Umbilical cord (tissue), 2 donors: ENCODE measurements at places on chromosomes 13 and 19.

DNA sequence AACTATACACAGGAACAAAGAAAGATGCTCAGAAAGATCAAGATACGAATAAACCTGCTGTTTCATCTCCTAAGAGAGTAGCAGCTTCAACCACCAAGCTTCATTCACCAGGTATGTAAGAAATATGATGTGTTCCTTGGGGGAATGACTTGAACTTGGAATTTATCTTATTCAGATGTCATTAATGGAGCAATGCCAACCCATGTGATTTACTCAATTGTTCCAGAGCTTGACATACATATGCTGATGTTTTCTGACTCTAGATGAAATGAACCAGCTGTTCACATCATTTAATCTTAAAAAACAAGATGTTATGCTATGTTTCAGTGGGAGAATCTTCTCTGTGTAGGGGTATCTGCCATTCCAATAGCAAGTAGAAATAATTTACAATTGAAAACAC, 270.9 kb downstream of the SLC7A1 start:
- peak; percentile 47 for DNase-seq

- DNase-seq, result peak; percentile 81
Observed at GRCh38 chr13:63044589-63045313, 1629.1 kb upstream of the PCDH20 start.

- no peak for DNase-seq
Observed at GRCh38 chr13:33183431-33184111, 102.0 kb downstream of the STARD13 start.

DNA sequence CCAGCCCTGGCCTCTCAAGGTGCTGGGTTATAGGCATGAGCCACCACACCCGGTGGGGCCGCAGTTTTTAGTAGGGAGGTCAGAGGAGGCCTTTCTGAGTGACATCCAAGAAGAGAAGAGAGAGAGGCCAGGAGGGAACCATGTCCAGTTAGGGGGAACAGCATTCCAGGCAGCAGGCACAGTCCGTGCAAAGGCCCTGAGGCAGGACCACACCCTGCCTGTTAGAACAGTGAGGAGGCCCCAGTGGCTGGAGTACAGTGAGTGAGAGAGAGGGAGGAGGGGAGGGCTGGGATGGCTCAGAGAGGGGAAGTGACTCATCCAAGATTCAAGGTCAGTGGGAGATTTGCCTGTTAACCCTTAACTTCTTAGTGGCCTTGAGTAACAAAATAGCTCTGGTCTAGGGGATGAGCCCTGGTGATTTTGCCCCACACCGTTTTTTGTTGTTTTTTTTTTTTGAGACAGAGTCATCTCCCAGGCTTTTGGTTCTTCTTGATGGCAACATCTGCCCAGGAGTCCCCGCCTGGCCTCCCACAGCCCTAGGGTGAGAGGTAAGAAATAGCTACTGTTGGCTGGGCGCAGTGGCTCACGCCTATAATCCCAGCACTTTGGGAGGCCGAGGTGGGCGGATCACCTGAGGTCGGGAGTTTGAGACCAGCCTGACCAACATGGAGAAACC, 2.7 kb upstream of the PLIN3 start:
- DNase-seq, result peak; percentile 66

GRCh38 chr19:53102756-53103233, 427 bp downstream of the ZNF160 start:
- DNase-seq, result peak; percentile 57

- DNase-seq, result no peak
Observed at GRCh38 chr13:51057906-51058305, 53.2 kb downstream of the C13orf42 start.

GRCh38 chr13:33682020-33682564, 135.9 kb upstream of the RFC3 start:
- DNase-seq, result no peak

GRCh38 chr19:45677351-45678230, 9.6 kb downstream of the GIPR start:
- peak; percentile 66 for DNase-seq

DNA sequence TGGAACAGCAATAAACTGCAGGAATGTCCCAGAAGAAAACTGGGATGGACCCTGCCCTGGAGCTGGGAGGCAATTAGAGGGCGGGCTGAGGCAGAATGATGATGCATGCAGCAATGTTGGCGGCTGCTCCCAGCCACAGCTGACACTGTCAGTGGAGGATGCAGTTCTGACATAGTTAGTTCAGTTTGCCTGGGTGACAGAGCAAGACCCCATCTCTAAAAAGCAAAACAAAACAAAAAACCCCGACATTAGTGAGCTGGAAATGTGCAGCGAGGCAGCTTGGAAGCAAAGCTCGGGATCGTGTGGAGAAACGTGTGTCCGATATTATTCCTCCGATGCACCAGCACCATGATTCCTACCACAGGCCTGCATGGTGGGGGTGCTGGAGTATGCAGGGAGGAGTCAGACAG, 110.1 kb upstream of the UQCRFS1 start:
- no peak for DNase-seq

DNA sequence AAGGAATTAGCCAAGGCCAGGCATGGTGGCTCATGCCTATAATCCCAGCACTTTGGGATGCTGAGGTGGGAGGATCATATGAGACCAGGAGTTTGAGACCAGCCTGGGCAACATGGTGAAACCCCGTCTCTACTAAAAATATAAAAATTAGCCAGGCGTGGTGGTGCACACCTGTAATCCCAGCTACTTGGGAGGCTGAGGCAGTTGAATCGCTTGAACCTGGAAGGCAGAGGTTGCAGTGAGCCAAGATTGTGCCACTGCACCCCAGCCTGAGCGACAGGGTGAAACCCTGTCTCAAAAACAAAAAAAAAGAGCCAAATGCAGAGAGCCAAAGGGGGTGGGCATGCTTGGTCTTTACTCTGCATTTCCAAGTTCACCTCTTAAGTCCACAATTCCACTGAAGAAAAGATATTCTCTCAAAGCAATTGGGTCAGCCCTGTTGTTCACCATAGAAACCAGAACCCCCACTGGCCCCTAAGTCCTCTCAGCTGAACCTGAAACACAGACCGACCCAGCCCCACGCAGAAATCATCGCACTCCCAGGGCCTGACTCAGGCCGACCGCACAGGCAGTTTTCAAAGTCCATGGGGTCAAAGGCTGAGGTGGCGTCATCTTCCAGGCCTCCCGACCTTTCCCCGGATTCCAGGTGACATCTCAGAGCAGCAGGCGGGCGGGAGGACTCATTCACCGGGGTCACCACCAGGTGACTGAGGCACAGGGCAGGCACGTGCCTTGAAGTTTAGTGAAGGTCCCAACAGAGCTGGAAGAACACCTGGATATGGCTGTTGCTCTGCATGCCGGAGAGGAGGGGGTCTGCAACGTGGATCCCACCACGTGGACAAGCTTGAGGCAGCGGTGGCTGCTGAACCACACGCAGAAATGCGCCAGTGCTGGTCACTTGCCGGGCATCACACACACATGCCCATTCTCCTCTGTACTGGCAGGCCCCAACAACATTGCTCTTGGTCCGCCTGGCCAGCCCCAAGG, 33.1 kb downstream of the SLC25A42 start:
- DNase-seq, result no peak

DNA sequence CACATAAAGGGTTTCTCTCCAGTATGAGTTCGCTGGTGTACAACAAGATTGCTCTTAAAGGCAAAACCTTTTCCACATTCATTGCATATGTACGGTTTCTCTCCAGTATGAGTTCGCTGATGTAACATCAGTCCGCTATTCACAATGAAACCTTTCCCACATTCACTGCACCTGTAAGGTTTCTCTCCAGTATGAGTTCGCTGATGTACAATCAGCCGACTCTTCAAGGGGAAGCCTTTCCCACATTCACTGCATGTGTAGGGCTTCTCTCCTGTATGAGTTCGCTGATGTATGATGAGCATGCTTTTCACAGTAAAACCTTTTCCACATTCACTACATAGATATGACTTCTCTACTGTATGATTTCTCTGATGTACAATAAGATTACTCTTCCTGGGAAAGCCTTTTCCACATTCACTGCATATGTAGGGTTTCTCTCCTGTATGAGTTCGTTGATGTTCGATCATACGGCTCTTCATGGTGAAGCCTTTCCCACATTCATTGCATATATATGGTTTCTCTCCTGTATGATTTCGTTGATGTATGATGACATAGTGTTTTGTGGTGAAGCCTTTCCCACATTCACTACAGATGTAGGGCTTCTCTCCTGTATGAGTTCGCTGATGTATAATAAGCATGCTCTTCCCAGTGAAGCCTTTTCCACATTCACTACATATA, 6.0 kb upstream of the ZNF614 start:
- no peak for DNase-seq

DNA sequence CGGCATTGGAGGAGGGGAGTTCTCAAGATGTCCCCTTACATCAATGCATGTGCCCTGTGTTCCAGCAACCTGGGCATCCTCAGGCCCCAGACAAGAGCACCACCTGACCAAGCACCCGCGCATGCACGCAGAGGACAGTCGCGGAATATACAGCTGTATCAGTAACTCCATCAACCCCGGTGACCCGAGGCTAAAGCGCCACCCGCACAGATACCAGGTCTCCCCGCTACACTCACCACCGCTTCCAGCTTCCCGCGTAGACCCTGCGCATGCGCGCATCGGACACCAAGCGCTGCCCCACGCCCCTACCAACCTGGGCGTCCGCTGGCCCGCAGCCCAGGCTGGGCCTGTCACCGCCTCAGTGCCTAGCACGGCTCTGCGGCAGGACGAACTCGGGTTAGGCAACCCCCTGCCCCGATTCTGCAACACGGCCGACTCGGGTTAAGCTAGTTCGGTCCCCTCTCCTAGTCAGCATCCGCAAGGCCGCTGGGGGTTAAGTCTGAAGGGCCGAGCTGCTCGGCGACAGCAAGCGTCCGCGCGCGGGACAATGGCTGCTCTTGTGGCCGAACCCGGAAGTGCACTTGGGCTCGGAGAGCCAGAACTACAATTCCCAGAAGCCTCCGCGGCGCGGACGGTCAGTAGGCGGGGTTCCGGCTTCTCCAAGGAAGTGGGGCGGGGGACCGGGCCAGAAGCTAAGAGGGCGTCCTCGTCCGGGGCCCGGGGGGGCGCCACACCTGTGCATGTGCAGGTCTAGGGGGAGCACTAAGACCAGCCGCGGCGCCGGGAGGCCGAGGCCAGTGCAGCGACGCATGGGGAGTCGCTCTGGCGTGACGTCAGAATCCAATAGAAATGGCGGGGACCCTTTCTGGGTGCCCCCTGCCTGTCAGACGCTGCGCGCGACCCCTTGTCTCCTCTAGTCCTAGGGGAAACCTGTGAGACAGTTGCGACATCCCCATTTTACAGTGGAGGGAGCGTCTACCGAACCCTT, at the start of gene ZNF180:
Gene ZNF180, minus strand, starts transcription at position 561 of the 988 bp plus-strand sequence. CDS start 3,188 bp downstream, outside the sequence.
- peak; percentile 98 for DNase-seq

DNA sequence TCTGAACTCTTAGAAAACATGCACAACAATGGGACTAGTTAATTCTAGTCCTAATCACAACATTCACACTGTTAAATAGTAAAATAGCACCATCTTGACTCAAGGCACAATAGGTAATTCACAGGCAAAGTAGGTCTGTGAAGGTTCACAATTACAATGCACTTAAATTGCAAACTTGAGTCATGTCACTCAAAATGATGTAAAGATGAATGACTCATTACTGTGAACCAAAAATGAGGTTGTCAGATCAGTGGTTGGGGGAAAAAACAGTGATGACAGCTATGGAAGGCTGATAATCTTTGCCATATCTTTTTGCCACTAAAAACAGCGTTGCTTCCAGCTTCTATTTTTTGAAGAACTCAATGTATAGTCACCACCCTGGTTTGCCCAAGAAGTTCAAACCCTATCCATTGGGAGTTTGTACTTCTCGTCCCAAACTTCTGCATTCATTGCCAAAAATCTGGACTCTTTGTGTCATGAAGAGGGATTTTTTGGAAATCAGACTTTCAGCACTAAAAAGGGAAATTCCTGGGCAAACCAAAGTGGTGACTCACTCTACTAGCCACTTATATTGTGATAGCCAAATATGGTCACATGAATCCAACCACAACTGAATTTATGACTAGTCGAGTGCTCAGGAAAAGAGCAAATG, 200.9 kb upstream of the TMTC4 start:
- no peak for DNase-seq

- no peak for DNase-seq
Observed at GRCh38 chr13:75881109-75881775, 245.1 kb downstream of the LMO7 start.

DNA sequence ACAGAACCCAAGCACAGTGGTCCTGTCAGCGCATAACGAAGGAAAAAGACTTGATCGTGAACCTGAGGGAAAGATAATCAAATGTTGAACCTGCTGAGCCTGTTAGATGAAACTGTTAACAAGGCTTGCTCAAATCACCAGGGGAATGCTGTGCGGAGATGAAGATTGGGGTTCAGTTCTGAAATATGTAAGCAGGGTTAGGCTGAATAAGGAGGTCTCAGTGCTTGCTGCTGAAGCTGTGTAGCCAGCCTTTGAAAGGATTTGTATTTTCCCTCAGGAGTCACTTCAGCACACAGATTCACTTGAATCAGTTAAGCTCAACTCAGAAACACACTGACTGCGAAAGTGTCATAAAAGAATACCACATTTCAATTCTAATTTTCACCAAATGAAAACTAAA, 793.5 kb downstream of the OLFM4 start:
- DNase-seq, result no peak

DNA sequence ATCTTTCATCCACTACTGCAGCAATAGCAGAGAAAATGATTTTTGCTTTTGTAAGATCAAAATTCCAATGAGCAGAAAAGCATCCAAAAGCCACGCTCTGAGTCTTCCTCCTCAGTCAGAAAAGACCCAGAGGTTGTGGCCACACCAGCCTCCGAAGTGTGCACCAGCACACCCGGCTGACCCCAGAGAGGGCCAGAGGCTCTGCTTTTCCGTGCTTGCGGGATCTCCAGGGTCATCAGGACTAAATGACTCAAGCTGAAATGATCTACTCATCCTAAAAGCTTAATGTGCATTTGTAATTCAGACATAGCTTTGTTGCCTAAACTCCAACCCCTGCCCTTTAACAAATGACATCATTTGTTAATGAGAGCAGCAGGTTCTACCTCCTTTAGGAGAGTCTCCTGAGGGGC, 16.5 kb downstream of the RXFP2 start:
- DNase-seq, result peak; percentile 9

- DNase-seq, result no peak
Observed at GRCh38 chr13:45501175-45501526, 36.4 kb downstream of the COG3 start.

GRCh38 chr19:54341295-54341694, 2.3 kb upstream of the LILRA4 start:
- DNase-seq, result no peak

DNA sequence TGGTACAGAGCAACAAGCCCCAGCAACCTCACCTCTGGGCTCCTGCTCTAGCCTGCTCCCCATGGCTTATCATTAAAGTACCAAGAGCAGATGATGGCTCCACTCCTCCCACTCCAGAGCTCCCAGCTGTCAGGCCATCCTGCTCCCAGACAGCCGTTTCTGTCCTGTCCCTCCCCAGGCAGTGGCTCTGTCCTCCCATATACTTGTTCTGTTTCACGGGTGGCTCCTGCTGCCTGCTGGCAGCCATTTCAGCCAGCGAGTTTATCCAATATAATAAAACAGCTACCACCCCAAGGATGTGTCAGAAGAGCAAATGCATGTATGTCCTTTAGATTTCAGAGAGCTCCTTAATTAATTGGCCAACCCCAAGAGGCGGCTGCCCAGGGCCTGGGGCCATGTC, 79.4 kb upstream of the VSTM2B start:
- DNase-seq, result no peak

GRCh38 chr13:22589880-22590279, 590.9 kb upstream of the SGCG start:
- DNase-seq, result no peak

- peak; percentile 87 for DNase-seq
Observed at GRCh38 chr19:34134190-34135053, 37.9 kb upstream of the LSM14A start.
